GM23248 (cell line): ENCODE measurements at places on chromosomes 7 and 10.

GRCh38 chr7:94832051-94832450 lies 75.3 kb upstream of the PPP1R9A start:
- DNase-seq, result no peak

- DNase-seq, result peak; percentile 77
Observed at GRCh38 chr7:27547401-27547800, 115.3 kb downstream of the HIBADH start.

DNA sequence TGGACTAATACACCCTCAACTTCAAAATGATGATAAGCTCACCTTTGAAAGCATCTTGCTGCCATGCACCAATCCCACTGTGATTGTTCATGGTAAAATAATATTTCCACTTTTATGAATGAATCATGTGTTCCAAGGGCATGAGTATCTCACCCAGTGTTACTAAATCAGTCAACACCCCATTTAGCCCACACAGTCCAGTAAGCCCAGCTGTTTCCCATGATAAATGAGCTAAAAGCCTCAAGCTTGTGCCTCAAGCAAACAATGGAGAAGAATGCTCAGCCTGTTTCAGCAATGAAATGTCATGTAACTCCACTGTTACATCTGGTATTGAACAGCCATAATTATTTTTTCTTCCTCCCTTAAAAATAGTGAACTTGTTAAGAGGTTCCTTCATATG lies 442.5 kb downstream of the XPNPEP1 start:
- DNase-seq, result peak; percentile 43

DNA sequence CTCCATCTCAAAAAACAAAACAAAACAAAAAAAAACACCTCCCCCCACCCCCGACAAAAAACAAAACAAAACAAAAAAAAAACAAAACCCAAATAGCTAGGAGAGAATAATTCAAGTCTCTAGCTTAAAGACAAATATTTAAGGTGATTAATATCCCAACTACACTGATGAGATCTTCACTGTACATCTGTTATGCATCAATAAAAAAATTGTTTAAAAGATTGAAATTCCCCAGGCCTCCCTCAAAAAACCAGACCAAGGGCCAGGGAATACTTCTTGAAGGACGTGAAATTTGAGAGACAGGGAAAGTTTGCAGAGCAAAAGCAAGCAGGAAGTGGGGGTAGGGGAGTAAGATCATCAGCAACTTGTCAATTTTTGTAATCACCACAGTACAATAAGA lies 232.6 kb downstream of the REEP3 start:
- no peak for DNase-seq

- DNase-seq, result peak; percentile 46
Observed at GRCh38 chr7:136869991-136870865, 1.8 kb downstream of the CHRM2 start.
